Renal pelvis (tissue), 12 donors: ENCODE measurements at places on chromosomes 2 and 18. TPM values are rescaled to one million over a fixed set of nuclear protein-coding genes. Genes with fewer than 3 reads are reported as not detected.

The BMP10 gene
- polyA plus RNA-seq = not detected

The COL3A1 gene
- 906 TPM for polyA plus RNA-seq

The OSR1 gene
- 9.7 TPM for polyA plus RNA-seq

The NPC1 gene
- 25.4 TPM for polyA plus RNA-seq

The PLEKHM3 gene
- polyA plus RNA-seq = 12.1 TPM

The PKDCC gene
- 354 TPM for polyA plus RNA-seq

The KCNG3 gene
- 0.75 TPM for polyA plus RNA-seq
